ENCODE measurements at places on chromosomes 5 and 9.
A peak's percentile ranks its signal among the peaks of the same experiment; 100 is the strongest.

- DNase-seq, result no peak
Observed at GRCh38 chr5:143176048-143176447, 227.4 kb downstream of the NR3C1 start.

DNA sequence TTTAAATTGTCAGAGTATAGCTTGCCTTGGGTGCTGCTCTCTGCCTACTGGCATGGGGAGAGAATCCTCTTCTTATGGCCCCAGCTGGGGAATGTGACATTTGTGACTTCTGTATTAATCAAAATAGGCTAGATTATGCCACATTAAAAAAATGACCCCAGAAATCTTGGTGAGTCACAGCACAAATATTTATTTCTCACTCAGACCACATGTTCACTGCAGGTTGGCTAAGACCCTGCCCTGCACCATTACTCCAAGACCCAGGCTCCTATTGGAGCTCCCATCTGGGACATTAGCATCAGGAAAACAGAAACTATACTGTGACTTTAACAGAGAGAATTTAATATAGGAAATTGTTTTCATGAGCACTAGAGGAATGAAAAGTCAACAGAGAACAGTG is 16.6 kb upstream of the WHRN start:
- DNase-seq, result peak; percentile 28

GRCh38 chr5:86526811-86527348 is 90.9 kb upstream of the COX7C start:
- DNase-seq, result no peak

GRCh38 chr5:32506201-32506661 is 61.7 kb upstream of the ZFR start:
- peak; percentile 40 for DNase-seq

DNA sequence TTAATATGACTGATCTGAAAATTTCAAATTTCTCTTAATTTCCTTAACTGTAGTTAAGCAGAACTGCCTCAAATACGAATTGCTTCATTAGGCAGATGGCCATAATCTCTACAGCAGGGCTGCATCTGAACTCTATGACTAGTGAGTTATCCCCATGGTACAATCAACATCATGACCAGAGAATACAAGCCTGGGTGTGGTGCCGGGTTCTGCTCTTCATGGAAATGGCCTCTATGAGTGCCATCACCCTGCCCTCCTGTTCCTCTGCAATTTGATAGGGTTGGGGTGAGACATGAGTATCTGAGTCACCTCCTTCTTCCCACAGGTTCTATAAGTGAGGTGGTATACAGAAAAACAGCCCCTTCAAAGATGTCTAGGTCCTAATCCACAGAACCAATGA is 235.9 kb downstream of the AP3B1 start:
- DNase-seq, result no peak

DNA sequence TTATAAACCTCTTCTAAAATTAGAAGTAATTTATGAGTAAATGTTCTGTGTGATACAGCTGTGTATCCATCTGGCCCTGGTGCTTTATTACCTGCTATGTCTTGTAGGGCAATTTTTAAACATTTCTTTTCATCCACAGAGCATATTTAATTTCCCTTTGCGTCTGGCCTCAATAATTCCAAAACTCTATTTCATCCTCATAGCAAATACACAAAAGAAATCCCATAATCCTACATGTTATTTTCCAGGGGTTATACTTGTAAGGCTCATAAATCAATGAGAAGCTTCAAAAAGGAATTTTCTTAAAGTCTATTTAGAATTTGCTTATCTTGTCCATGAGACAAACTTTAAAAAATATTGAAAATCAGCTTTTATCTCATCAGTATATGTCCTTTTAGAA is 167.0 kb downstream of the TTC39B start:
- no peak for DNase-seq

DNA sequence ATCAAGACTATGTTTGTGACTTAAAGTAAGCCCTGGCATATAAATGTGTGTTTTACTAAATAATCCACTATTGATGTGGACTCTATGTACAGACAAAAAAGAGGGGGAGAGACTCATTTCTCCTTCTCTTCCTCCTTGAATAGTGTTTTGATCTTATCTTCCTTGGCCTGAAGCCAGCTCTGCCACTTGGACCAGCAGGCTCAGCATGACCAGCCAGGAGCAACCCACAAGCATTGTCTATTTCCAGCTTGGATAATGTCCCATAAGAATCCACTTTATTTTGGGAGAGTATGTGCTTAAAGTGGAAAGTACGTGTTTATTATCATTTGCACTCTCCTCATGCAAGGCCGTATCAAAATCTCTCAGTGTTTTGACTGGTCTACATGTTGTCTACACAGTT is 23.8 kb upstream of the SLC46A2 start:
- no peak for DNase-seq
